Stimulated activated CD4-positive, alpha-beta T cell treated with anti-CD3 and anti-CD28 coated beads, Interleukin-4, amount 100 ng/mL, for 24 hours (primary cell): ENCODE measurements at places on chromosomes 2 and 18.

DNA sequence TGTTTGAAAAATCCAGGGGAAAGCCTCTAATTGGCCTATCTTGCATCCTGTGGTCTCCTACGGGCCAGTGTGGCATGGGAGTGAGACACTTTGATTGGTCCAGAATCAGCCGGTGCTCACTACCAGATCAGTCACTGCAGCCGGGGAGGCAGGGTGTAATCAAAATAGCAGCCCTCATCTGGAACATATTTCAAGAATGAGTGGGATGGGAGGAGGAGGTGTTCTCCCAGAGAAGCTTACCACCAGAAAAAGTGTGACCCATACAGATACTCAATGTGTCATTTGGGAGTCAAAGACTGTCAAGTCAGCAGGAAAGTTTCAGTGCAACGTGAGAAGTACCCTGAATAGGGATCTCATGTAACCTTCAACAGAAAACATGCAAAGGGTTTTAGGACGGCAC is 393.9 kb upstream of the SLC14A2 start:
- no peak for DNase-seq

- no peak for DNase-seq
Observed at GRCh38 chr2:154758871-154759270, 60.4 kb downstream of the KCNJ3 start.

DNA sequence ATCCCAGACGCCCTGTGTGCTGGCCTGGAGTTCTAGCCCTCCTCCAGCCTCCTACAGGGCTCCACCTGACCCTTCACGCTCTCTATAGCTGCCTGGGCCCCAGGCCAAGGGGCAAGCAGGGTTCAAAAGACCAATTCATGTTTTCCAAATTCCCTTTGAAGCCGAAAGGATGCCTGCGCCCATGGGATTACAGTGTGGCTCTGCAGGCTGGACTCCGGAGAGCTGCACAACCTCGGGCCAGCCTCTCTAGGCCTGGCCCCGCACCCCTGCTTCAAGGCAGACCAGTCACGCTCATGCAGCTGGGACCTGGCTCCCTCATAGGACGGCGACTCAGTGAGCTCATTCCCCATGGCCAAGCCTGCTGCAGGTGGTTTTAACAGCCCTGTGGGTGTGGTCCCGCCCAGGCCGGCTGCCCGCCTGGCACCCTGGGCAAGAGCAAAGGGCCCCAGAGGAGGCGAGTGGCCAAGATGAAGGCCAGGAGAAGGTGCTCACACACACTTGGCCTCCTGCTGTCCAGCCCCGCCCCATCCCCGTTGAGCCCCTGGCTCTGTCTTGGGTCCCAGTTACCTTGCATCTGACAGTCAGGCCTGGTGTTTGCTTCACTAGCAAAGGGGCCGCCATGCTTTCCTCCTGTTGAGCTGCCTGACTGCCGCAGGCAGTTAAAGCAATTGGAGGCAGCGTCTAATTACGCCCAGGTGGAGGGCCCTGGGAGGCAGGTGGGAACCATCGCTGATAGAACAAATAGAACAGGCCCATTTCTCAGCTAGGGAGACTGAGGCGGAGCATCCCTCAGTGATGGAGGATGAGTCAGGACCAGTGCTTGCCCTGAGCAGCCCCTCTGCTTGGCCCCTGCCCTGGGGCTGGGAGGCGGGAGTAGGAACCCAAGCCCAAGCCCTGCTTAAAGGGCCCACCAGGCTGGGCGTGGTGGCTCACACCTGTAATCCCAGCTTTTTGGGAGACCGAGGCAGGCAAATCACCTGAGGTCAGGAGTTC is 56.9 kb downstream of the SMAD7 start:
- DNase-seq = no peak

DNA sequence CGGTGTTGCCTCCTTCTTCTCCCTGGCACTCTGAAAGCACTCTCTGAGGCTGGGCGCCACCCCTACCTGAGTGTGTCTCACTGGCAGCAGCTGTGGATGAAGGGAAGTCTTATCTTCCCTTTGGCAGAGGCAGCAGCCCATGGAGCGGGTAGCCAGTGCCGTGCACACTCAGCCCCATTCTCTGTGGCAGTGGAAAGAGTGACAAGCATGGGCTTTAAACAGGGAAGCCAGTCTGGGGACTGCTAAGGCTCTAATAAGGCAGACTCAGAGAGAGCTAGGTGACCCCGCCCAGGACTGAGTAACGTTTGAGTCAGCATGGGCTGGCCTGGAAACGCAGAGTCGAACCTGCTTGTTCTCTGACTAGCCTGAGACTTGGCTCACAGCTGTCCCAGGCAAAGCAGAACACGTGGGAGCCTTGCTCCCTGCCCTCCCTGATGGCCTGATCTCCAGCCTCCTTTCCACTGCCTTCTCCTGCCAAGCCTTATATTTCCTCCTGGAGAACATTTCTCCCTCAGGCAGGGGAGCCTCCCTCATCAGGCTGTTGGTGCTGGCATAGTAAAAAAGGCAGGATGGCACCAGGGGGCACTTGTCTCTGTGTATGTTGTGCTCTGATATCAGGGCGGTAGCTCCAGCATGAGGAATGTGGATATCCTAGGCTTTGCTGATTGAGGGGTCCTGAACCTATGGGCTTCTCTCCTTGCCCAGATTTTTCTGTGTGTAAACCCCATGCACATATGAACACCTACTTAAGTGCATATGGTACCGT is 93.9 kb upstream of the LGALSL start:
- peak; percentile 72 for DNase-seq

DNA sequence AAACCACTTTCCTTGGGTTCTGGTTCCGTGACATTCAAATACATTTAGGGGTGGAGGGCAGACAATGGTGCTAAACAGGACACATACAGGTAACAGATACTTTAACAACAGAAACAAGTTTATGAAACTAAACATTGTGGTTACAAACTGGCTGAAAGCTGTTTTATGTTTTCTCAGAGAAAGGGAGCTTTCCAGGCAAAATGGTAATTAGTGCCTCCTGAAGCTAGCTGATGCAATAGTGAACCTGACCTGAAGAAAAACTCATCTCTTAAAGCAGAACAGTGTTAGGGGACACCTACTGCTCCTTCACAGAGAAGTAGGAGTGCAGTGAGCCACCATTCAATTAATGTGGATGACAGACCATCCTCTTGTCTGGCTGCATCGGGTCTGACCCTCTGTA is 138.9 kb downstream of the CCDC148 start:
- no peak for DNase-seq

- DNase-seq = no peak
Observed at GRCh38 chr2:237693291-237693994, 66.1 kb downstream of the LRRFIP1 start.

- DNase-seq = peak; percentile 47
Observed at GRCh38 chr2:231104115-231104713, 20.6 kb downstream of the HTR2B start.

DNA sequence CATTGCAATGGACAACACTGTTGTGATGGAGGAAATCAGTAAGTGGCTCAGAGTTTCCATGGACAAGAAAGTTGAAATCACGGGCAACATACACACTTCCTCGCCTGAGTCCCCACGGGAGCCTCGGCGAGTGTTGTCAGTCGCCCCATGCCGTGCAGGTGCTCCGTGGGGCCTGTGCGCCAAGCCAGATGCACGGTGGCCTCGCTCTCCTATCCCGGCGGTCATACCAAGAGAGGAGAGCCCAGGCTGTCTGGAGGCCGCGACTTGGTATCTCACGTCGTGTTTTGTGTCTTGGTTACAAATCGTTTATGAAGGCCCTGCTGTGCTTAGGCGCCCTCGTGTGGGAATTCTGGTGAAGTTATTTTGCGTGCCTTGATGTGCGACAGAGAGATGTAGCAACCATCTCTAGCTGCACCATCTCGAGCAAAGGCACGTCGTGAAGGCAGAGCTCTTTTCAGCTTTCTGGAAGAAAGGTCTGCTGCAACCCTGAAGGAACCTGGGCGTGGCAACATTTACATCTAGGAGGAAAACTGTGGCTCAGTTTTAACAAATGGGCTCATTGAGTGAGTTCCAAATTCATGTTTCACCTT is 21.8 kb downstream of the ATG4B start:
- DNase-seq = peak; percentile 34

DNA sequence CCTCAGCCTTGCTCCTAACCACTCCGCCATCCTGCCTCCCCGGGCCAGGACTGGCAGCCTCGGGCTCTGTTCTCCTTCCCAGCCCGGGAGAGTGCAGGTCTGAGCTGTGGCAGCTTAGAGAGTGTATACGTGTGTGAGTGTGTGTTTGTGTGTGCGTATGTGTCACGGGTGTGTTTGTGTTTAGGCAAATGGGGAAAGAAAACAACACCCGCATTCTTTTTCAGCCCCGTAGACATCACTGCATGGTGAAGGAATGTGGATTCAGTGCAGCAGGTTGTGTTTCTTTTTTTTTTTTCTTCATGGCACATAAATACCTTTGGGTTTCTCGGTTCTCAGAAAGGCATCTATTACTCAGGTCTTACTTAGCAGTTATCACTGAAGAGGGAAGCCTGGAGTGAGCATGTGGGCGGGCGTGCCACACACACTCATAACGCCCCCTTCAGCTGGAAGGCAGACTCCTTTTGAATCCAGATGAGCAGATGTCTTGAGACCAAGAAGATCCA is 44.2 kb downstream of the GLI2 start:
- no peak for DNase-seq

DNA sequence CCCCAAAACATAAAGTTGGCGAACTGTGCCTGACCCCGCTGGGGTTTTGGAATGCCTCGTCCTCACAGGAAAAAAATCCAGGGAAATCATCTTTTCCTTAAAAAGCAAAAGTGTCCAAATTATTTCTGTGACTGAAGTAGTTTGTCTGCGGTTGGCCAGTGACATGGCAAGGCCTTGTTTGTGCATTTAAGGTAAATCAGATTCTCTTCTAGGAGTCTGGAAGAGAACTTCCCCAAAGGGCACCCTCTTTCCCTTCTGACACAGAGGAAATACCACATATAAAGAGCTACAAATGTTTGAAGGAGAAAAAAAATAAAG is 737 bp upstream of the CYB5A start:
- no peak for DNase-seq

- no peak for DNase-seq
Observed at GRCh38 chr18:5891854-5892215, 3.5 kb downstream of the TMEM200C start.

- DNase-seq = no peak
Observed at GRCh38 chr2:45093663-45094062, 84.4 kb upstream of the SIX2 start.

DNA sequence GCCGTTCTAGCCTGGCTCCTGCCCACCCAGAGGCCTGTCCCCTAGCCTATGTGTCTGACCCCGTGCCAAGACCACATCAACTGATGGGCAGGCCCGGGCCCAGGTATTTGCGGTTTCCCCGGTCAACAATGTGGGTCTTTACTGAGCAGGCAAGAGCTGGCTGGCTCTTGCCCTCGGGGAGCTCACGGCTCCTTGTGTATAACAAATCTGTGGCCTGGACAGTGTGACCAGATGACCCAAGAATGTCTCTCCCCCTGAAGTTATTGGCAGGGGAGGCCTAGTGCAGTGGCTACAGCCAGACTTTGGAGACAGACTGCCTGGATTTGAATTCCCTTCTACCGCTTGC is 179.6 kb downstream of the KLHL29 start:
- DNase-seq = no peak

- DNase-seq = peak; percentile 24
Observed at GRCh38 chr2:237672731-237673129, 45.3 kb downstream of the LRRFIP1 start.

DNA sequence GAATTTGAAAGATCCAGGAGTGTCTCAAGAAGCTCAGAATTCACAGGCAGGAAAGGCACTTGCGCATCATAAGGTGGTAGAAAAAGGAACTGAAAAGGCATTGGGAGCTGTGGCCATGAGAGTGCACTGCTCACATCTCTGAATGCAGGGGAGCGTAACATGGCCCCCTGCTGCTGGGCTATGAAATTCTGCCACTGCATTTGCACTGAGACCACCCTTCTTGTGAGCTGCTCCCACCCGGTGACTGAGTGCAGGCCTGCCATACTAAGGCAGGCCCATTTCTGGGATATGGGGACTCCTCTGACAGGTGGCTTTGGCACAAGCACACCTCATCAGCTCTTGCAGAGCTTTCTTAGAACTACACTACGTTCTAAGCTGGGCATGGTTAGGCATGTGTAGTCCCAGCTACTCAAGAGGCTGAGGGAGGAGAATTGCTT is 25.3 kb upstream of the STARD7 start:
- no peak for DNase-seq

DNA sequence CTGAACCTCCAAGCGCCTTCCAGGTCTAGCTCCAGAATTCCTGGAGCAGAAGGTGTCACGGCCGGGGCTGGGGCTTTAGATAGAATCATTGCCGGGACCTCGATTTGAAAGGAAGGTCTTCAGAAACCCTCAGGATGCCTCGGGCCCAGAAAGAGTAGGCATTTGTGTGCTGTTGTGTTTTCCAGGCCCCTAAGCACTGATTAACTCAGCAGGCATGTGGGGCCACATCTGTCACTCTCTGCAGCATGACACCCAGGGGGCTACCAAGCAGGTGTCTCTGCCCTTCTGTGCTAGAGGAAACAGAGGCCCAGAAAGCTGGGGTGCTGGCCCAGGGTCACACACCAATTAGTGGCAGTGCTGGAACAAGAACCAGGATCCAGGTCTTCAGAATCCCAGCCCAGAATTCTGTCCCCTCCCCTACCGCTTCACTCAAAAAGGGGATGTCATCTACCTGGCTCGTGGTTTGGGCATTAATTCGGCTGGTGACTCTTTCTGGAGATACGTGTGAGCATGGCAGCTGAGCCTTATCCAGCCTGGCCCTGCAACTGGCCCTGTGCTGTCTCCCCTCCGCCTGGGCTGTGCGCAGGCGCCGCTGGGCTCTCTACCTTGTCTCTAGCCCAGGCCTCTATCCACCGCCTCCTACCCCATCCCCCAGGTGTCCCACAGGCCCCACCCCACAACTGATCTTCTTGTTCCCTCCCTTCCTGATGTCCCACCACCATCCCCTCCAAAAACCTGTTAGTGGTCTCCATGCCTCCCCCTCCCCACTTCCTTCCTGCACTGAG is 245.4 kb downstream of the ATAD2B start:
- DNase-seq = no peak

- no peak for DNase-seq
Observed at GRCh38 chr18:6139007-6139406, 243.7 kb upstream of the TMEM200C start.

GRCh38 chr2:79630972-79631557 is 118.2 kb downstream of the CTNNA2 start:
- no peak for DNase-seq

DNA sequence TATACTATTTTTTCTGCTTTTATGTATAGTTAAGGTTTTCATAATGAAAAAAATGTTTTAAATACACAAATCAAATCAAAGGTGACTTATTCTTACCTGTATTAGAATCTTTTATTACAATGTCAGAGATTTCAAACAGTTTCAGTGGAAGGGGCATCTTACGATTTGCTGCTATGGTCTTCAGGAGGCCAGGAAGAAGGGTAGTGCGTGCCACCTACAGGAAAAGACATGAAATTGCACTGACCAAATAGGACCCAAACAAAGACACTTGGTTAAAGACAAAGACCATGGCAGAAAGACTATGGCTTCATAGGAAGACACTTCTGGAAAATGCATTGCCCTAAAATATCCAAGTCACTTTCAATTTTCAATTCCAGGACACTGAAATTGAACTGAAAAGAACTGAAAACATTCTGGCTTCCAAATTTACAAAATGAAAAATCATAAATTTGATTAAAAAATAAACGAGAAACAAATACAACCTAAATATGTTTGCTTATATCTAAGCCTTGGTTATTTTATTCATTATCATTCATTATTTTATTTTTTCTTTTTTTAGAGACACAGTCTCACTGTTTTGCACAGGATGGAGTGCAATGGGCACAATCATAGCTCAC is 42.1 kb downstream of the FARSB start:
- no peak for DNase-seq
